ENCODE measurements at places on chromosomes 2 and 18.
A peak's percentile ranks its signal among the peaks of the same experiment; 100 is the strongest.

GRCh38 chr2:69307579-69308064 is 79.4 kb downstream of the GFPT1 start:
- no peak for DNase-seq

GRCh38 chr2:200592406-200593075 is 6.7 kb downstream of the AOX1 start:
- DNase-seq: no peak

DNA sequence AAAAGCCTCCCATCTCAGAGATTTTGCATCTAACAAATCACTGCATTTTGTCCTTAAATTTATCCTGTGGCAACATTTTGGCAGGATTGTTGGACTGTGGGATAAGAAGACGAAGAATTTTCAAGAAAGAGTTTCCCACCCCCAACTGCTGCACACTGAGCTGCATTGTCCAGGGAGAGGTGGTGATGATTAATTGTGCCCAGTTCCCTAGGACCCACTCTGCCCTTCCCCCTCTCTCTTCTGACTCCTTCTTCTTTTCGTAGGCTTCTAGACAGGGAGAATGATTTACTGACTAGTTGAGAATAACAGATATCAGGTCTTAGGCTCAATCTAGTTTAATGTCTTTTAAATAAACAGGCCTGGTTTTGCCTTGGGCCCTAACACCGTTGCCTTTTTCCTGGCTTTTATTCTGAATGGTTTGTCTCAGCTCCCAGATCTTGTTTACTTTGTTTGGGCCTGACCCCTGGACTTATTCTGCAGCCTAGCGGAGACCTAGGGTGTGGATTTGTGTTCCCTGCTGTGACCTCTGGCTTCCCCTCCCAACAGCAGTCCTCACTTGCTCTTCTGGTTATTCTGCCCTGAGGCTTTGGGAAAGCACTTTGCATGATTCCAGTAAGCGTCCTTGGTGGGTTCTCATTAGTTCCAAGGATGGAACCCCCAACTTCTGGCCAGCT is 233.3 kb downstream of the INSIG2 start:
- DNase-seq: no peak

- peak; percentile 45 for DNase-seq
Observed at GRCh38 chr2:95158891-95159619, 593 bp downstream of the ZNF514 start.

DNA sequence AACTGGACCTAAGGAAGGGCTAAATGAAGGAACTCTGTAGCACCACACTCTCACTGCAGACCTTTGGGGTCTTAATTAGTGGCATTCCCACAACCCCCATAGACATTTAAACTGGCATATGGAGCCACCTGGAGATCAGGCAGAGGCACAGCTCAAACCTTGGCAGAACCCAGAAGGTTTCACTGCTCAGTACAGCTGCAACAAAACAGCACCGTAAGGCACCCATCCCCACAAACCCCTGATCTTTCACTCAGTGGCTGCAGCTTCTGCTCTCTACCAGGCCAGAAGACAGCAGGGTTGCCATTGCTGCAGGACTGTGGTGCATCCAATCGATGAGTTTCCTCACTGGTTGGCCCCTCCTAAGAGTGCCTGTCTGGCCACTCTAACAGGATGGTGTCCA is 361.6 kb upstream of the VRK2 start:
- DNase-seq: no peak

DNA sequence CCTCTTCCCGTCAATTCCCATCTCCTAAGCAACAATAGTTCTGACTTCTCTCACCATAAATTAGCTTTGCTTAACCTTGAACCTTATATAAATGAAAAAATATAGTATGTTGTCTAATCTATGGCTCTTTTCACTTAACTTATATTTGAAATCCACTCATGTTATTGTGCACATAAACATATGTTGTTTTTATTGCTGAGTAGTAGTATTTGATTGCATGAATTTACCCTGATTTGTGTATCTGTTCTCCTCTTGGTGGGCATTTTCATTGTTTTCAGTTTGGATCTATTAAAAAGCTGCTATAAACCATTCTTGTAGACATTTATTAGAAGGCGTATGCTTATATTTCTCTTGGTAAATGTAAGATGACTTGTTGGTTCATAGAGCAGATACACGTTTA is 874.3 kb upstream of the ZEB2 start:
- DNase-seq: no peak

- DNase-seq: no peak
Observed at GRCh38 chr2:150167711-150168110, 319.8 kb downstream of the RND3 start.

GRCh38 chr2:149732730-149733290 is 145.2 kb upstream of the MMADHC start:
- no peak for DNase-seq

GRCh38 chr2:217016796-217017419 is 157.0 kb upstream of the TNP1 start:
- no peak for DNase-seq

DNA sequence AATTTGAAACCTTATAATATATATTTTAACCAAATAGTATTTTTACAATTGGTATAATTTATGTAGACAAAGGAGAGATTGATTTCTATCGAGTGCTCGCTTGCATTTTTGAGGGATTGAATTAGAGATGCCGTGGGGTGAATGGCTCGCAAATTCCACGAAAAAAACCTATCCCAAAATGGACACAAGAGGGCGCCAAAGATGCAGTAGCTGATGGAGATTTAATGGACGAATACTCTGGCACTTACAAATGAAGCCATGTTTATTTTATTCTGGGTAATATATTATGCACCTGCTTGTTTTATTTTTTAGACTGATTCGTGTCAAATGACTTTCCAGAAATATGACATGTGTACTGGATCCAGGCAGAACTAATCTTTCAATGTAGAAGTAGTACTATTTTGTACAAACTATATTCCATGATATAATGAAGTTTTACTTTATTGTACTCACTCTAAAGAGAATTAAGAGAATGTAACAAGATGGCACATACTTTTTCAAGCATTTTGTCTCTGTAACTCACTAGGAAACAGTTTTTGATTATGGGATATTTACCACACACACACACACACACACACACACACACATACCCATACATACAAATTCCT is 505.4 kb downstream of the PLCL1 start:
- peak; percentile 64 for DNase-seq

DNA sequence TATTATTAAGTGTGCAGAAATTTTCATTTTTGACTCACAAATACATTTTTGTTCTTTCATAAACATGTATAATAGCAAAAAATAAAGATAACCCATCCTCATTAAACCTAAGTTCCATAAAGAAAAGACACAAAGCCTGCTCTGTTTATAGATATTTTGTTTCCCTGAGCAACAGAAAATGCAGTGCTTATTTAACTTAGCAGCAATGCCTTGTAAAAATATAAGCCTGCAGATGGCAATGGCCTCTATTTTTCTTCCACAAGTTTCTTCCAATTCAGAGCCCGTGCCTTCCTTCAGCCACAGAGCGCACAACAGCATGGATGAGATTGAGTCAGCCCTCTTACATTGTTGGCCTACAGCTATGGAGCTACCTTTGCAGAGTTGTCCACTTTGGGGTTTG is 43.6 kb downstream of the PKP4 start:
- no peak for DNase-seq

DNA sequence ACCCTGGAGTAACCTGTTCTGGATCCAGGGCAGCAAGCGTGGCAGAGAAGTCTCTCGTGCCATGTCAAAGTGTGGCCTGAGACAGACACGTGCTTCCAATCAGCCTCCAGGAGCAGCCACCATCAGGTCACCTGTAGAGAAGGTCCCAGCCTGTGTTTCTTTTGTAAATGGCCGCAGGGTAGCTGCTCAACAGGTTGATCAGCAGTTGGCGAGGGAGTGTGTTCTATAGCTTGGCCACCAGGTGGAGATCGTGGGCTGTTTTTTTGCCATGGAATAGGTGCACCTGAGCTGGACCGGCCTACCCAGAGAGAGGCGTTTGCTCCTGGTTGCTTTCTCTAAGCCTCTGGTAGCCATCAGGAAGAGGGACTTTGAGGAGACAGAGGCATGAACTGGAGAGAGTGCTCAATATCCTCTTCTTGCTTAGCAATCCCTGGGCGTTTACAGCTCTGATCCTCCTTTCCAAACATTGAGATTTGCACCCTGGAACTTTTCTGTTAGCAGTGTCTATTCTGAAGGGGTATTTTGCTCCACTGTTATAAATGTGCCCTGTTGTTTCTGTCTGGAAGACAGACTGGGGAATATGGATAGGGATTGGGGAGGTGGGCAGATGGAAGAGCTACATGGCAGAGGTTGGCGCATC is 34.2 kb upstream of the EN1 start:
- peak; percentile 72 for DNase-seq

DNA sequence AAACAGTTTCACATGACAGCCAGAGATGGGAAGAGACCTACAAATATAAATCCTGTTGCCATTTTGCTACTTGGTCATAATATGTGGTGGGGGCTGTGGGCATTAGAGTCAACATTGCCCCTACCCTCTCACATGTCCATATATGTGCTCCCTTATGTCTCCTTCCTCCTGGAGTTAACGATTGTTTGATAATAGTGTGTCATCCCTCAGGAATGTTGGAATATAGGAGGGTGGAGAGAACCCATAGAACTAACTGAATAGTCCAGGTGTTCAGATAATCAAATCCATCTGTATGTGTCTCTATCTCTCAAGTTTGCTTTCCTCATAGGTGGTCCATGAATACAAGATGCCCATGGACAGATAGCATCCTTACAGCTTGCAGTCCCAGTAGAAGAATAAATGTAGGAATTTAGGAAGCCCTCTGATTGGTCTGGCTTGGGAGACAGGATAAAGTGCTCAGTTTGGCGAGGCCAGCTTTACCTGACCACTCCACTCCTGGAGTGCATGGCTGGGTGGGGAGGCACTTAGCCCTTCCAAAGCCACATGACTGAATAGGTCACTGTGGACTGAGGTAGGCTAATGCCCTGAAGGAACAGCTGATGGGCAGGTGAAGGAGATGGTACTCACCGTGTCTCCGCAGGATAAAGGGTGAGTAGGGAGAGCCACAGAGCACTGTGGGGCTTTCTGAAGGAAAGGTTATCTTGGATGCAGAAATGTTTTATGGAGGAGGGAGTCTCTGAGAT is 166.9 kb downstream of the CDCA7 start:
- DNase-seq: no peak

- no peak for DNase-seq
Observed at GRCh38 chr18:63970809-63971205, 926 bp downstream of the SERPINB8 start.

GRCh38 chr2:241309684-241310117 is 5.8 kb downstream of the HDLBP start:
- peak; percentile 66 for DNase-seq

GRCh38 chr2:165857876-165858275 is 63.8 kb upstream of the GALNT3 start:
- DNase-seq: no peak

DNA sequence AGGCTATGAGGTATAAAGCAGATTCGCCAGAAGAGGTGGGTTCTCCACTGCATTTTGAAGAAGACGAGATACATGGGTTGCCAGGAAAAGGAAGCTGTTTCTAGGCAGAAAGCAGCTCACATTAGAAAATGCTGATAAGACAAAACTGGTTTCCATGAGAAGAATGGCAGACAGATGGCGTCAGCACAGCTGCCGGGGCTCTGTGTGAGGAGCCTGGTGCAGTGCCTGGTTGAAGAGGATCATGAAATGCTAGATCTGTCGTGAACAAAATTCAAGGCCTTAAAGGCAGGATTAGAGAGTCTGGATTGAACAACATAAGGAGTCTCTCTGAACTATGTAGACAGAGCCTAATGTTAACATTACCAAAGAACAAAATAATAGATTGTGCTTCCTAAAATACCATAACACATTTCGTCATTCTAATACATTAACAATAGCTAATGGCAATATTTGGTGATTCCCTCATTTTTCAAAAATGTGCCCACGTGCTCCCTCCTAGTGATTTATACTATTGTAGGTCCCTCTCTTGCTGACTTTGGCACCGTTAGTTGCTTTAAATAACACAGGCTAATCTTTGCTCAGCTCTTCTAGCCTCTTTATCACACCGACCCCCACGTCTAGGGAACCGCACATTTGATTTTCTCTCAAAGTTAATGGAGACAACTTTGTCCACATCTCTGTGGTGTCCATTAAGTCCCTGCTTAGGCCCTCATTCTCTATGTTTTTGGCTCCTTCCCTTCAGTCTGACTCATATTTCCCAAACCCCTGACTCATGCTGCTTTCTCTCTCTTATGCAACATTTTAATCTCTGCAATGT is 38.2 kb downstream of the EFEMP1 start:
- no peak for DNase-seq

- DNase-seq: no peak
Observed at GRCh38 chr2:102253753-102254150, 57.6 kb upstream of the IL1RL1 start.

- DNase-seq: no peak
Observed at GRCh38 chr2:116859708-116860107, 954.8 kb upstream of the DDX18 start.

DNA sequence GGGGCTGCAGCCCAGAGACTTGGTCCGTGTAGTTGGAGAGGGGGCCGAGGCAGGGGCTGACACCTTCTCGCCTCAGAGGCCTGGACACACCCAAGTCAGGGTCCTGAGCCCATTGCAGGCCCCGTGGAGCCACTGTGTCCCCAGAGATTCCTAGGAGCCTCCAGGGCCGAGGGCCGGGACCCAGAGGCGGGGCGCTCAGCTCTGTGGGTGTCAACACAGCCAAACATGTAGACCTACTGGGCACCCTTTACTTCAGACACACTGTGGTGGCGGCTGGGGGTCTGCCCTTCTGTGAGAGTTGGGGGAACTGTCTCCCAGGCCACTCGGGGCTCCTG is 459 bp upstream of the ESPNL start:
- DNase-seq: no peak

DNA sequence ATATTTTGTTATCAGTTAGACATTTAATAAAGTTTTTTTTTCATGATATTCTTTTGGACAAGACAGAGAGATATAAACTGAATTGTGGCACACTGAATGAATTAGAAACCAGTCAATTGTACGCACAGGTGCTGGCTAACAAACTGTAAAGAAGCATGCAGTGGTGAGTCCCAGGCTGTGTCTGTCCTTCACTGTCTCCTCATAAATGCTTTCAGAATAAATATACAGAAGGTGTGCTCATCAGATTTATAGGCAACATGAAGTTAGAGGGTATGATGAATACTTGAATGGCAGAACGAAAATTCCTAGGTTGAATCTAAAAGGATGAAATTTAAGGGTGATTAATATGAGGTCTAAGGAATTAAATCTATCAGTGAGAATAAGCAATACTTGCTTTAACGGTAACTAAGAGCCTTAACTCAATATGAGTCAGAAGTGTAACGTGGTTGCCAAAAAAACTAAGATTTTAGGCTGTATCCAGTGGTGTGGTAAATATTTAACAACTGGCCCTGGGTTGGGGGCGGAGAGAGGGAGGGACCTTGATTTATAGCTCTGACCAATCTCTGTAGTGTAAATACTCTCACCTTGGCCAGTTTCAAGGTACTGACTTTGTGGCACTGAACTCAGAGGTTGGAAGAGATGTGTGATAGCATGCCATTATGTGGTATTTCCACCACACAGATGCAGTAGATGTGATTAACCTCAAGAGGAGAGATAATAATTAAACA is 41.9 kb upstream of the AAK1 start:
- DNase-seq: peak; percentile 54

- no peak for DNase-seq
Observed at GRCh38 chr2:41414486-41415230, 633.2 kb upstream of the PKDCC start.

GRCh38 chr18:60446821-60447220 is 74.2 kb upstream of the MC4R start:
- DNase-seq: no peak

- no peak for DNase-seq
Observed at GRCh38 chr2:239265681-239266433, 135.0 kb downstream of the HDAC4 start.

GRCh38 chr2:43839776-43840564 is 1.2 kb downstream of the ABCG8 start:
- no peak for DNase-seq

GRCh38 chr2:144156736-144157640 is 362.9 kb downstream of the ZEB2 start:
- no peak for DNase-seq

Data from stimulated activated naive CD8-positive, alpha-beta T cell treated with anti-CD3 and anti-CD28 coated beads, Interleukin-15, Interleukin-2, amounts not matched to agents 100 U/mL and 50 U/mL, for 24 hours (primary cell).